ENCODE measurements at places on chromosomes 3 and 15.
A peak's percentile ranks its signal among the peaks of the same experiment; 100 is the strongest.

GRCh38 chr3:46670000-46670890, 23.2 kb downstream of the ALS2CL start:
- DNase-seq = no peak

DNA sequence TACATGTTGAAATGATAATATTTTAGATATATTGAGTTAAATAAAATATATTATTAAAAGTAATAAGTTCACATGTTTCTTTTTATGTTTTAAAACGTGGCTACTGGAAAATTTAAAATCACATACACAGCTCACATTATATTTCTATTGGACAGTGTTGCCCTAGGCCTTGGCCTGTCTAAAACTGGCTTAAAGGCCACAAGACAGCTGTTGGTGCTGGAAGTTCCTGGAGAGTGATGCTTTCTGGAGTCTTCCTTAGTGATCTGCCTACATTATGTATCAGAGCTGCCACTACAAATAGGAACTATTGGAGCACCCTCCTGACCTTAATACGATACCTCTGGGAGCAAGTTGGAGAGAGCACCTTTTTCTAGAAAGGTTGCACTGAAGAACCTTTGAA, 254.1 kb upstream of the C2CD4B start:
- no peak for DNase-seq

- no peak for DNase-seq
These were observed 43.4 kb downstream of the ARMC8 start for GRCh38 chr3:138230525-138230924.

GRCh38 chr3:193673845-193674244, 80.8 kb downstream of the OPA1 start:
- peak; percentile 30 for DNase-seq

GRCh38 chr3:125048282-125048681, 7.5 kb downstream of the HEG1 start:
- DNase-seq = no peak

DNA sequence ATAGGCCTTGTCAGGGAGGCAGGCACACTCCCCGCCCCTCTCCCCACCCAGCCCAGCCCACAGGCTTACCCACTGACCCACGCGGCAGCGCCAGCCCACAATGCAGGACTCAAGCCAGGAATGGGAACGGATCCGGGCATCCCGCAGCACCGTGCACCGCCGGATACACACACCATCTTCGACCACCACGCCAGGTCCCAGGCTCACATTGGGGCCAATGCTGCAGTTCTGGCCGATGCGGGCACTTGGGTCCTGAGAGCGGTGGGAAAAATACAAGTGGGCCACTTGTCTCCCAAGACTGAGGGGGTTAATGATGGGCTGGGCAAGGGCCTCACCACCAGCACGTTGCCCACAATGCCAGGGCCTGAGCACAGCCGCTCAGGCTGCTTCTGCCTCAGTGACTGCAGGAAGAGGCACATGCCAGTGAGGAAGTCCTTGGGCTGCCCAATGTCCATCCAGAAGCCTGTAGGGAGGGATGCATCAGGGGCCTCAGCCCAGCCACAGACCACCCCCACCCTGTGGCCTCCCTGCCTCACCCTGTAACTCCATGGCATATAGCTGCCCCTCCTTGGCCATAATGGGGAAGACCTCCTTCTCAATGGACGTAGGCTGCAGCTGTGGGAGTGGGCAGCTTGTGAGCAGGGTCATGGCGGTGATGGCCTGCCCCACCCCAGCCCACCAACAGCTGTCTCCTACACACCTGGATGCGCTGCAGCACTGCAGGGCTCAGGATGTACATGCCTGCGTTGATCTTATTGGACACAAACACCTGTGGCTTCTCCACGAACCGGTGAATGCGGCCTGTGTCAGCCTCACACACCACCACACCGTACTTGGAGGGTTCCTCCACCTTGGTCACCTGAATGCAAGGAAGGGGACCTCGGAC, 1.6 kb downstream of the GMPPB start:
- no peak for DNase-seq

DNA sequence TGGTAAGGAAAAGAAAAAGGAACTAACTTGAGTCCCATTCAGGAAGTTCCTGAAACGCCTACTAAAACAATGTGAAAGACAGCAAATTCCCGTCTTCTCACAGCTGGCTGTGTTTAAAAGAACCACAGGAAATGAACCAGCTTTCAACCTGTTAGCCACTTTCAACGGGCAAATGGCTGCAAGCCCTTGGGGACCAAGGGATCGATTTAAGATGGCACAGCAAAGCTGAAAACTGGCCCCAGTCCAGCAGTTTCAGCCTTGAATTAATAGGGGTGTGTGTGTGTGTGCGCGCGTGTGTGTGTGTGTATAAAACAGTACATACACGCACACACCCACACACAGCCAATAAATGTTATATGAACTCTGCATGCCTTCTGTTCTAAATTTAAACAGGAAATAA, 168.7 kb upstream of the TMCO5A start:
- DNase-seq = no peak

DNA sequence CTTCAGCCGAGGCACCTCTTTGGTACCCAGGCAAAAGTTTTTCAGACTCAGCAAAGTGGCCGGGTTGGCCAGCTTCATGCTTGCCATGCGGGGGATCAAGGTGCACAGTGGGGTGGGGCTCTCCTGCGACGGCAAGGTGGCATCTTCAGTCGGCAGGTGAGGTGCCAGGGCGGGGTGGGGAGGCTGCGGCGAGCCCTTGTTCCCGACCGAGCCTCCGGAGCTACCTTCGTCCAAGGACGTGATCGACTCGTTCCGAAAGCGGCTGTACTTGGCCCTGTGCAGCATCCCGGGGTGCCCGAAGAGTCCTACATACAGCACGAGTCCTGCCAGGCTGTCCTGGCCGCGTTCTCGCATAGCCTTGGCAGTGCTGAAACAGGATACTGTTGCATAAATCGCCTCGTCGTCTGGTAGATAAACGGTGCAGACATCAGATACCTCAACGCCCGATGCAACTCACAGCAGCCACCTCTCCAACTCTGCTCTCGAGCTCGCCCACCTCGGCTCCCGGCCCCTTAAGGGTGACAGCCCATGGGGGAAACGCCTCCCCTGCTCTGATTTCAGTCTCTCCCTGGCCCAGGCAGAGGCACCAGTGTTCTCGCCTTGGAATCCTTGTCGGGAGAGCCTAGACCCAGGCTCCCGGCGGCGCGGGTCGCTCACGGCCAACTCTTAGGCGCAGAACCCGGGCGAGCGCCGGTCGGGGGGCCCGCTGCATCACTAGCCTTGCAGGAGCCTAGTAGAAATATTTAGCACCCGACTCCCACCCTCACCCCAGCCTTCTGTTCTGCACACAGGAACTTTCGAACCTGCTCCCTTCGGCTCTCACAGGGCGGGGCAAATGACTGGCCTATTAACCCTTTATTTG, 826 bp downstream of the SHC4 start:
- peak; percentile 23 for DNase-seq

GRCh38 chr15:67124911-67125588, 59.6 kb downstream of the SMAD3 start:
- no peak for DNase-seq

Data from hypothalamus (tissue), 51 donors.